ENCODE measurements at places on chromosomes 5 and 9.
A peak's percentile ranks its signal among the peaks of the same experiment; 100 is the strongest.

DNA sequence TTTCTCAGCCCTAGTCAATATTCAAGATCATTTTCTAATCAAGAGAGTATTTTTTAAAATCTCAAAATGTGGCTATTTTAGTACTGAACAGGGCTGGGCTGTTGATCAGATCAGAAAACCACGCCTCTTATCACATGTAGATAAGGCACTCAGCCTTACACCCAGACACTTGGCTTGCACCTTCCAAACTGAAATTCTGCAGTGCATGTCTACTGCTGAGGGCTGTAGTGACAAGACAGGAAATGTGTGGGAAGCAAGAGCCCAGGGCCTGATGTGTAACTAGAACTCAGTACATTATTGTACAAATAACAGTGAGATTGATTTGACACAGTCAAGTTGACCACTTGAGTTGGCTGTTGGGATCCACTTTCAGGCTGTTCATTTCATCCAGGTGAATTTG lies 48.6 kb downstream of the UBE2QL1 start:
- DNase-seq, result no peak

DNA sequence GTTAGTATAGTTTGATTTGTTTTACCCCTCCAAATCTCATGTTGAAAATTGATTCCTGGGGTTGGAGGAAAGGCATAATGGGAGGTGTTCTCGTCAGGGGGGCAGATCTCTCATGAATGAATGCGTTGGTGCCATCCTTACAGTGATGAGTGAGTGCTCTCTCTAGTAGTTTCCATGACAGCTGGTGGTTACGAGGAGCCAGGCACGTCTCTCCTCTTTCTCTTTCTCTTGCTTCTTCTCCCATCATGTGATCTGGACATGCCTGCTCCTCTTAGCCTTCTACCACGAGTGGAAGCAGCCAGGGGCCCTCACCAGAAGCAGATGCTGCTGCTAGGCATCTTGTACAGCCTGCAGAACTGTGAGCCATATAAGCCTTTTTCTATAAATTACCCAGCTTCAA lies 454.1 kb downstream of the EFNA5 start:
- no peak for DNase-seq

DNA sequence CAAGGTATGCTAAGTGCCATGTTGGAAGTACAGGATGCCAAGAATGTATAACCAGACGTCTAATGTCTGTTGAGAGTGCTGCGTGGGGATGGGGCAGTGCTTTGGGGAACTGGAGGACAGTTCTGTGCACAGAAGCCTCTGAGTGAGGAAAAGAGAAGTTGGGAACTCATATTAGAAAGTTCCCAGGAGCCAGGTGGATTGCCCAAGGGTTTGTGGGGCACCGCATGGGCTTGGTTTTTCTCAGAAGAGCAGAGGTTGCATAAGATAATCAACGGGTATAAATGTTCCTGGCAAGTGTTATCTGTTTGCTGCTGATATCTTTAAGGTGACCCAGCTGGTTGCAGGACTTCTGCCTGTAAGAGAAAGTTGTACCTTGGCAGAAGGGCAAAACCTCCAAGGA lies 13.1 kb downstream of the HRH2 start:
- no peak for DNase-seq

GRCh38 chr9:114830546-114830945 lies 24.7 kb upstream of the TNFSF15 start:
- no peak for DNase-seq

DNA sequence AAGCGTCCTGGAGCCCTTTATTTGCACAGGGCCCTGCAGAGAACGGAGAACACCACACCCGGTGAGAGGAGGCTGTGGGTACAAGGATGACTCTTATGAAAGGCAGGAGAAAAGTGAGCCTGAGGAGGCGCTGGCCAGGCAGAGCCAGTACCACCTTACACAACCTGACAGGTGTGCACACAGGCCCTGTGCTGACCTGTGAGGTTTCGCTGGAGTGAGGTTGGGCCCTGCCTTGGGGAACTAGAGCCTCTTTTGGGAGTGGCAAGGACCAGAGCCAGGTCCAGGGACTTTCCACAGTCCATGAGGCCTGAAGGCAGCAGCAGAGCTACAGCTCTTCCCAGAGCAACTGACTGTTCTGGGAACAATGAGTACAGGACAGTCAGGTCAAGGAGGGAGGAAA lies 3.1 kb downstream of the SRD5A1 start:
- no peak for DNase-seq

- DNase-seq, result no peak
These were observed 514.7 kb downstream of the MTRR start for GRCh38 chr5:8383616-8384015.

GRCh38 chr9:78982849-78983248 lies 588.9 kb upstream of the TLE4 start:
- no peak for DNase-seq

- peak; percentile 39 for DNase-seq
These were observed 3.2 kb upstream of the NFX1 start for GRCh38 chr9:33287087-33287490.

GRCh38 chr9:37563806-37564513 lies 12.2 kb downstream of the FBXO10 start:
- no peak for DNase-seq
